A549 treated with CpdA at 1 μM for 4 hours (cell line): ENCODE measurements at places on chromosomes 16 and 17. TPM values are rescaled to one million over a fixed set of nuclear protein-coding genes. Genes with fewer than 3 reads are reported as not detected.

Gene INCA1
- total RNA-seq, result 1.0 to 1.6 TPM (median 1.3 TPM) in 5 replicates

Gene DNAJA2
- 73.3 to 84.3 TPM (median 77.0 TPM) in 5 replicates for total RNA-seq

Gene TNFSF13
- total RNA-seq, result 0.61 to 1.9 TPM (median 1.3 TPM) in 5 replicates

Gene CCL7
- total RNA-seq, result 0.19 to 0.82 TPM (median 0.61 TPM) in 5 replicates

Gene SLC16A13
- total RNA-seq, result 9.2 to 12.7 TPM (median 12.1 TPM) in 5 replicates

Gene KCNAB3
- 1.8 to 3.0 TPM (median 2.5 TPM) in 5 replicates for total RNA-seq

Gene GRAP
- total RNA-seq, result 0.16 to 0.50 TPM (median 0.21 TPM) in 5 replicates

Gene MFAP4
- total RNA-seq, result 0.07 TPM in 1 of 5 replicates, not detected in the others

Gene GLP2R
- total RNA-seq, result 8.5 to 14.7 TPM (median 9.3 TPM) in 5 replicates

Gene PERCC1
- total RNA-seq, result not detected in 5 replicates

Gene SCARF1
- 0.24 to 0.38 TPM (median 0.31 TPM) in 5 replicates for total RNA-seq

Gene ZNF469
- 9.4 to 16.7 TPM (median 11.5 TPM) in 5 replicates for total RNA-seq

Gene CORO6
- 4.9 to 8.1 TPM (median 6.4 TPM) in 5 replicates for total RNA-seq

Gene KRTAP2-3
- total RNA-seq, result 0.08 TPM in 1 of 5 replicates, not detected in the others

Gene C1QTNF8
- total RNA-seq, result not detected in 5 replicates

Gene RNF157
- 5.4 to 10.6 TPM (median 6.3 TPM) in 5 replicates for total RNA-seq

Gene DNAH17
- 1.4 to 2.6 TPM (median 1.5 TPM) in 5 replicates for total RNA-seq

Gene ZP2
- not detected in 5 replicates for total RNA-seq

Gene ZNF385C
- 0.13 to 0.27 TPM (median 0.19 TPM) in 4 of 5 replicates, not detected in the other for total RNA-seq

Gene PIRT
- not detected in 5 replicates for total RNA-seq

Gene TRPV3
- total RNA-seq, result 0.36 to 0.67 TPM (median 0.41 TPM) in 5 replicates

Gene CCDC200
- not detected in 5 replicates for total RNA-seq

Gene RAB37
- 1.0 to 1.6 TPM (median 1.1 TPM) in 5 replicates for total RNA-seq

Gene TNFRSF17
- total RNA-seq, result not detected in 5 replicates

Gene BIRC5
- 101 to 114 TPM (median 110 TPM) in 5 replicates for total RNA-seq

Gene RAC3
- 21.3 to 39.5 TPM (median 32.6 TPM) in 5 replicates for total RNA-seq

Gene UNC13D
- total RNA-seq, result 2.9 to 5.0 TPM (median 4.2 TPM) in 5 replicates

Gene SEC14L5
- 0.02 to 0.12 TPM (median 0.04 TPM) in 4 of 5 replicates, not detected in the other for total RNA-seq

Gene NFAT5
- 5.1 to 8.5 TPM (median 7.8 TPM) in 5 replicates for total RNA-seq

Gene PROCA1
- total RNA-seq, result 1.0 to 2.2 TPM (median 1.3 TPM) in 5 replicates

Gene ABCA9
- 0.02 TPM in 1 of 5 replicates, not detected in the others for total RNA-seq

Gene PLXDC1
- 0.13 to 0.20 TPM (median 0.15 TPM) in 5 replicates for total RNA-seq

Gene ABCC12
- total RNA-seq, result 0.05 to 0.09 TPM (median 0.06 TPM) in 4 of 5 replicates, not detected in the other

Gene NRN1L
- 0.17 to 0.29 TPM in 2 of 5 replicates, not detected in the others for total RNA-seq

Gene TPSD1
- total RNA-seq, result 0.03 TPM in 1 of 5 replicates, not detected in the others

Gene PRMT7
- total RNA-seq, result 30.3 to 35.7 TPM (median 32.8 TPM) in 5 replicates

Gene RHBDL3
- total RNA-seq, result 3.2 to 5.2 TPM (median 4.4 TPM) in 5 replicates

Gene KREMEN2
- 1.1 to 2.3 TPM (median 1.9 TPM) in 5 replicates for total RNA-seq

Gene TBC1D26
- total RNA-seq, result 0.05 TPM in 1 of 5 replicates, not detected in the others

Gene CYGB
- 1.1 to 1.9 TPM (median 1.2 TPM) in 5 replicates for total RNA-seq

Gene KRT32
- 0.06 to 0.08 TPM in 2 of 5 replicates, not detected in the others for total RNA-seq

Gene WNK4
- 0.92 to 2.0 TPM (median 1.3 TPM) in 5 replicates for total RNA-seq

Gene SDR42E1
- total RNA-seq, result 1.1 to 2.3 TPM (median 1.4 TPM) in 5 replicates

Gene TMEM204
- total RNA-seq, result not detected in 5 replicates

Gene KRTAP4-6
- not detected in 5 replicates for total RNA-seq

Gene LPO
- not detected in 5 replicates for total RNA-seq
